Fibroblast of the aortic adventitia (primary cell): ENCODE measurements at places on chromosomes 7 and 10.

DNA sequence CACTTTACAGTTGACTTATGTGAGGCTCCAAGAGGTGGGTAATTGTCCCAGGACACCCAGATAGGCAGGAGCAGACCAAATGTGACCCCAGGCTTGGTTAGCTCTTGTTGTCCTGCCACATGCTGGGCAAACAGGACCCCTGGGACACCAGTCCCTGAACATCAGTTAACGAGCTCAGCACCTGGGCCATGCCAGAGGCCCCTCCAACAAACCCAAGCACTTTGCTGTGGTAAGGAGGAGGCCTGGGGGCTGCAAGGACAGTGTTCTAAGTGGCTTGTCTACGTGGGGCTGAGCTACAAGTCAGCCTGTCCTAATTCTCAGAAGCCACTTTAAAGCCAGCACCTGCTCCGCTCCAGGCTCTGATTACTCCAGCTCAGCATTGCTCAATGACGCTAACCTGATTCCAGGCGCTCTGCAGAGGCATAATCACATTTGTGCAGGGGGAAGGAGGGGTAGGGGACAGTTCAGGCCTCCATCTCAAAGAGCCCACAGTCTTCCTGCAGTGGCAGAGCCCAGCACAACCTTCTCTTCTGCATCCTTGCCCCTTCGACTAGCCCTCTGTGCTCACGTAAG is 57.2 kb downstream of the DDC start:
- no peak for DNase-seq

- DNase-seq, result no peak
These were observed 11.0 kb upstream of the SH2D4B start for GRCh38 chr10:80526742-80527141.

DNA sequence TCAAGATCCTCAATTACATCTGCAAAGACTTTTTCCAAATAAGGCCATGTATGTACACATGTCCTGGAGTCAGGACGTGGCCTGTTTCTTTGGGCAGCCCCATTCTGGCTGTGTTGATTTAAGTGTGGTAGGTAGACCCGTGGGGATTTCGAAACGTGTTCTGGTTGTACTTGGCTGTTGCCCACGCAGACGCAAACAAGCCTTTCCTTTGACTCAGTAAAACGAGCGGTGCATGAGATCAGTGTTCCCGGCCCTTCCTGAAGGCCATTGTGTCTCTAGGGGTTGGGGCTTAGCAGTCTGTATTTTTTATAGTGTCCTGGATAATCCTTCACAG is 64.8 kb upstream of the DNAJB6 start:
- DNase-seq, result peak; percentile 93

- DNase-seq, result no peak
These were observed 561.1 kb upstream of the STEAP1 start for GRCh38 chr7:89593125-89593524.

GRCh38 chr7:142488036-142488633 is 230.3 kb upstream of the PRSS58 start:
- no peak for DNase-seq

- peak; percentile 63 for DNase-seq
These were observed 1.5 kb downstream of the IPMK start for GRCh38 chr10:58266003-58266825.

DNA sequence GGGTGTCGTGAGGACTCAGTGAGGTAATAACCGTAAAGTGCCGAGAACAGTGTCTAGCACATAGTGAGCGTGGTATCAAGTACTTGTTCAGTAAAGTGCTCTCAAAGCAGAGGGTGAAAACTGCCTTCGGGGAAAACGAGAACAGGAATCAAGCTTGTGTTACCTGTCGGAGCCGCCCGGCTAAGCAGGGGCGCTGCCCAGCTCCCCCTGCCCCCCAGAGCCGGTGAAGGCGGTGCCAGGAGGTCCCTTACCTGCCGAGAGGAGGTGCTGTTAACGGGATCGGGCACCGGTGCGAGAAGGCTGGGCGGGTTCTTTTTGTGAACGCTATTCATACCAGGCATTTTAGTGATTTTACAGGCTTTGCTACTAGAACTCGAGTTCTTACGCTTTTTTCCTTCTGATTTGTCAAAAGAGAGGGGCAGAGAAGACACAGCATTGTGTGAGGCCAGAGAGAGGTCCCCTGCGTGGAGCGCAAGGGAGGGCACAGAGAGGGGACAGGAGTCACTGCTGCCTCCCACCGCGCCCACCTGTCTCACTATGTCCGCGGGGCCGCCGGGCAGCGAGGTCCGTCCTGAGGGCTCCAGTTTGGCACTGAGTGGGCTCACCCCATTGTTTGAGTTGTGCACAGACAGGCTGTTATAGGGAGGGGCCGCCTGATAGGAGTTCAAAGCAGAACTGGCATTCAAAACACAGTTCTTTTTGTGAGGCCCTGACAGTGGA is 32.5 kb upstream of the EFCAB10 start:
- no peak for DNase-seq

- DNase-seq, result peak; percentile 89
These were observed 31.0 kb downstream of the DENND2A start for GRCh38 chr7:140609646-140610045.

DNA sequence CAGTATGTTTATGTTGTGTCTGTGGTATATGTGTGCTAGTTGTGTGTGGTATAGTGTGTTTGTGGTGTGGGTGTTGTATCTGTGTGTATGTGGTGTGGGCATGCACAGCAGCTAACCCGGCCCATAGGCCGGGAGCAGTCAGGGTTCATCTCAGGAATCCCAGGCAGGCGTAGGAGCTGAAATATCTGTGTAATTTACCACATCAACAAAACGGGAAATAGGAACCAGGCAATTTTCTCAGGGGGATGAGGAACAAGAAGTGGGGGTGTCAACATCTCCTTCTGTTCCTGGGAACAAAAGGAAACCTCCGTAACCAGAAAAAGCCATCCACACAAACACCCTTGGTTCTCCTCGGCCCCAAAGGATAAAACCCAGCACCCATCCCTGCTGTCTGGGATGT is 24.5 kb upstream of the ZNF488 start:
- no peak for DNase-seq

- no peak for DNase-seq
These were observed 116.2 kb downstream of the BAMBI start for GRCh38 chr10:28793482-28793881.

DNA sequence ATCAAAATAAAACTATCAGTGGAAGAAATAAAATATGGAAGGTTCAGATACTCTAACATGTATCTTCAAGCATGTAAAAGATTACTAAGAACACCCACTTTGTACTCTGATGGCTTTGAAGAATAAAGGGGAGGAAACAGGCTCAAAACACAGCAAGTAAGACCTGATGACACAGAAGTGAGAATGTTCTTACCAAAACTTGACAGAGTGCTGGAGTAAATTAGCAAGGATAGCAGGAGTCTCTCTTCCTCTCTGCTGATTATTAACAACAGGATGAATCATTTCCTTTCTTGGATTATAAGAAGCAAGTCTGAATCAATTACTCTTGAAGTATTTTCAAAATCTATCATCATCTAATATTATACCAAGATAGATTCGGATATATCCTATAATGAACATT is 47.5 kb downstream of the GLI3 start:
- DNase-seq, result peak; percentile 36

GRCh38 chr7:45446195-45446944 is 127.8 kb upstream of the ADCY1 start:
- DNase-seq, result no peak

DNA sequence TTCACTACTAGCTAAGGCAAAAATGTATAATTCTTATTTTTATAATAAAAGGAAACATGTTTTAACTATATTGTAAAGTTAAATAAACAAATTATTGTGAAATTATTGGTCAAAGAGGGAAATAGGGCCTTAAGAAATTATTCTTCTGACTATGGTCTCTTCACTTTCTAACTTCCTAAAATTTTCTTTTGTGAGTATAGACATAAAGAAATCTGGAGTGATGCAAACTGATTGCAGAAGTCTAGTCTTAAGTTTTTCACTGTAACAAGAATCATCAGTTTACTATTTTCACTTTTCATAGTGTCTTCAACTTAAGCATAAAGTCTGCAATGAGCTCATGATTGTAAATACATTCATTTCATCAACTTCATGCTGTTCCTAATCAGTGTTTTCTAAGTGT is 525.4 kb downstream of the TFEC start:
- DNase-seq, result no peak

DNA sequence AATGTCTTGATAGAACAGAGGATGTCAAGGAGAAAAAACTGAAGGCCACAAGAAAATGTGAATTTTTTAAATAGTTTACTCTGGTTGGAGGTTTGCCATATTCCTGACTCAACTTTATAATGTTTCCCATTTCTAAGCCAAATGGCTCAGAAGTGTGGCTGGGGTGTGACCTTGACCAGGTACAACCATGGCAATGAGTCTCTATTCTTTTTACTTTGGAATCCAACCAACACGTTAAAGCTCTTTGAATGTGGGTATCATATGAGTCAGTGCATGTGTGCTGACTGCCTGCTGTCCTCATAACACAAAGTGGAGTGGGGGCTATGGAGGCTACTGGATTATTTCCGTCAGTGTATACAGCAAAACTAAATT is 33.5 kb upstream of the DLD start:
- peak; percentile 49 for DNase-seq

DNA sequence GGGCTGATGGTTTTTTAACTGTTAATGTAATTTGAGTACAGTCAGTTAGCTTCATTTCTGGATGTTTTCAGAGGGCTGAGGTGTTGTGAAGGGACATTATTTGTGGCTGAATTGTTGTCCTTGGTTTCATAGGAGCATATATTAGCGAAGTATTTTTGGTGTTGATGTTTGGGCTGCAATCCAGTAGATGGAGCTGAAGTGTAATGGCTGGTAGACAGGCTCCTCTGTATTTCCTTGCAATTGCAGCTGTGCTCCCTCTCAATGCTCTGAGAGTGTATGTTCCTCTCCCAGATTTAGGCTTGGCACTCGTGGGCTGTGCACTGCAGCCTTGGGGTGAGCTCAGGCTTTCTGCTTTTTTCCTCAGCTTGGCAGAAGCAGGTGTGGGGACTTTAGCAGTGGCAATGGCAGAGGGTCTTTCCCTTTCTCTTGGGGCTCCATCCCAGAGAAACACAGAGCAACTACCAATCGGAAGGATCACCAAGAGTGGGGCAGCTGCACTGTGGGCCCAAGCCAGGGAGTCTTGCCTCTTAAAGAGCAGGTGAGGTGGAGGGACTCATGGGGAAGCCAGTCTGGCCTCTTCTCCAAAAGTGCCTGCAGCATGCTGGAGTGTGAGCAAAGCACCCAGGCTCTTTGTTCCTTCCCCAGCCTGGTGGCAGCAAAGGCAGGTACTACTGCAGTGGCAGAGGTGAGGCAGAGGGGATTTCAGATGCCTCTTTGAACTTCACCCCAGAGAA is 544.4 kb downstream of the SH2D4B start:
- no peak for DNase-seq

DNA sequence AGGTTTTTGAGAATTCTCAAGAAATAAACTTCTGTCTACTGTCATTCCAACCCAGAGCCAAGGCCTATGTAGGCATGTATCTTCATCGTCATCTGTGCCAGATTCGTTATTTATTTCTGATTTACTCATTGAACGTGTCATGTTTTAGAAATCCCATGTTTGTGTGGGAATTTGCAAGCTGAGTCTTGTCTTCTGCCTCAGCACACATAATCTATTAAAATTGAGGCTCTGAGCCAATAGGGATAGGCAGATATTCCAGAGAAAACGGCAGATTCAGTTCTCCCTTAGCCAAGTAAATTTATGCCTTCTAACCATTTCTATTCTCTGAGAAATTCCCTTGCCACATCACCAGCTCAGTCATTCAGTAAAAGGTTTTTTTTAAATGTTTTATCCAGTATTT is 444.6 kb downstream of the REEP3 start:
- DNase-seq, result no peak

DNA sequence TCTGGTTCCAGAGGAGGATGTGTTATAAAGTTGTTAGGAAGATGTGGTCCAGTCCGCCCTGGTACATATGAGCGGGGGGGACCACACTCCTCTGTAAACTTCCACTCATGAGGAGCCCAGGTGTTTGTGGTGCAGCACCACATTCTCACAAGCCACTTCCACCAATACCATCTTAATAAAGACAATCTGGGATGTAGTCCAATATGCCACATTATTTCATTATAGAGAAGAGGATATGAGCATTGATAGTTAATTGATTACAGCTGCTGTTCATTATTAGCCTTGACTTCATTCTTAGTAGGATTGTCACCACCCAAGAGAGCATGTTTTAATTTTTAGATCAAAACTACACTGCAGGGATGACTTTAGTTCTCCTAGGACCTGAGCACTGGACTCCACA is 40.5 kb downstream of the ERCC6 start:
- DNase-seq, result no peak

GRCh38 chr7:137771679-137772078 is 75.1 kb downstream of the DGKI start:
- DNase-seq, result peak; percentile 84

DNA sequence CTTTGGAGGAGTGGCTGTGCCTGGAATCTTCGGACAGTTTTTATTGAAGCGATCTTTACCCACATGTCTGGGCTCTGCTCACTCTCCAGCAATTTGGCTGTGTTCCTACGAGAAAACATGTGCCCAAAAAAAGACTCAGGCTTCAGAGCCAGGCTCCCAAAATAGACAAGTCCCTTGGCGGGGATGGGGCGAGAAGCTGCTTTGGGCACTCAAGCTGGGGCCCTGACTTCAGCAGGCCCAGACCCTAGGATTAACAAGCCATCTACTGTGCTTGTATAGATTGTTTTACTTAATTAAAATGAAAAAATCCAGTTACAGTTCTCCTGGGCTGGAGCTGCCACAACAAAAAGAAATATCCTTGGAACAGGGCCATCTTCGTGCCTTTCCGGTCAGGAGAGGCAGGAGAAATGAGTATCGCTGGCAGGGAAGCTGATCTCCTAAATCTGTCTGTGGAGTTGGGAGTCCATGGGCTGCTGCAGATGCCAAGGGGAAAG is 51.4 kb upstream of the PDCD4 start:
- peak; percentile 59 for DNase-seq

- DNase-seq, result no peak
These were observed 227.0 kb downstream of the RPS24 start for GRCh38 chr10:78260680-78261079.

DNA sequence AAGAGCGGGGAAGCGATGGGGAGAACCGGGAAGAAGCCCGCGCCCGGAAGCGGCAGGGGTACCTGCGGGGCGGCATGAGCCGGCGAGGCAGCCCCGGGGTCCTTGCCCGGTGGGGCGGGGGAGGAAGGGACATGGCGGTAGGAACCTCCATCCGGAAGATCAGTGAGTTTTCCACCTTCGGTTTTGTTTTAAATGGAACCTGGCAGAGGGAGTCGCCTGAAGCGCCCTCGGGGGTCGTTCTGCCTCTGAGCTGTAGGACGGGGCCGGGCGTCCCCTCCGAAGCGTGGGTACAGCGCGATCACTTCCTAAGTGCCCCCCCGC is 471 bp downstream of the PFKP start:
- no peak for DNase-seq

DNA sequence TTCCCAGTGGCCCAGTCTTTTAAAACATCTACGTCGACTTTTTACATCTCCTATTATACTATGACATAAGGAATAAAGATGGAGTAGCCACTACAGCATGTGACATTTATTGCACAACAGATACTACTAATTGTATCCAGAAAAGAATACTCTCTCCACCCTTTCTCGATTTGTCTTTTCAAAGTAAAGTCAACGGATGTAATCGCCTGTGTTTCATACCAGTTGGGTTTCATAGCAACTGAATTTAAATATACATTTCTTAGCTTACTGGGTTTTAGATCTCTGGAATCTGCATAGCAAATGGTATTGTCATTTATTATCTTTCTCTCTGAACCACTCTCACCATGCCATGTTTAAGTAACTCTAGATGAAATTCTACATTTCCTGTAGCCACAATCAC is 86.4 kb upstream of the TRIL start:
- no peak for DNase-seq

- no peak for DNase-seq
These were observed 29.8 kb upstream of the FIGNL1 start for GRCh38 chr7:50479743-50480517.

- no peak for DNase-seq
These were observed 170.1 kb downstream of the PKD1L1 start for GRCh38 chr7:47778153-47778661.
